ENCODE measurements at places on chromosomes 2 and 18.

GRCh38 chr2:9087121-9087681 lies 83.7 kb upstream of the MBOAT2 start:
- DNase-seq = no peak

DNA sequence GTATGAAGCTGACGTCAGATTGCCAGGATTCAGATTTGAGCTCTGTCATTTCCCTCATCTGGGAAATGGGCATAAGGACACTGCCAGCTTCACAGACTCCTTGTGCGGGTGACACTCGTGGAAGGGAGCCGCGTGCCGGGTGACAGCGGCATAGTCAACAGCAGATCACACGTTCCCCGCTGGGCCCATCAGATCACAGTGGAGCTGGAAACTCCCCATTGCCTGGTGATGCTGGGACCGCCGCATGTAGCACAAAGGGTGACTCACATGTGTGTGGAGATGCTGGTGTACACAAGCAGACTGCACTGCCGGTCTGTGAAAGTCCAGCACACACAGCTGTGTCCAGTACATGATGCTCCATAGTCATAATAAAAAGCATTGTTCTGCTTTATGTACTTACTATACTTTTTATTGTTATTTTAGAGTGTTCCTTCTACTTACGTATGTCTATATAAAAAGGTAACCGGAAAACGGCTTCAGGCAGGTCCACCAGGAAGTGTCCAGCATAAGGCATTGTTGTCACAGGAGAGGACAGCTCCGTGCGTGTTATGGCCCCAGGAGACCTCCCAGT lies 31.8 kb downstream of the SALL3 start:
- DNase-seq = no peak

DNA sequence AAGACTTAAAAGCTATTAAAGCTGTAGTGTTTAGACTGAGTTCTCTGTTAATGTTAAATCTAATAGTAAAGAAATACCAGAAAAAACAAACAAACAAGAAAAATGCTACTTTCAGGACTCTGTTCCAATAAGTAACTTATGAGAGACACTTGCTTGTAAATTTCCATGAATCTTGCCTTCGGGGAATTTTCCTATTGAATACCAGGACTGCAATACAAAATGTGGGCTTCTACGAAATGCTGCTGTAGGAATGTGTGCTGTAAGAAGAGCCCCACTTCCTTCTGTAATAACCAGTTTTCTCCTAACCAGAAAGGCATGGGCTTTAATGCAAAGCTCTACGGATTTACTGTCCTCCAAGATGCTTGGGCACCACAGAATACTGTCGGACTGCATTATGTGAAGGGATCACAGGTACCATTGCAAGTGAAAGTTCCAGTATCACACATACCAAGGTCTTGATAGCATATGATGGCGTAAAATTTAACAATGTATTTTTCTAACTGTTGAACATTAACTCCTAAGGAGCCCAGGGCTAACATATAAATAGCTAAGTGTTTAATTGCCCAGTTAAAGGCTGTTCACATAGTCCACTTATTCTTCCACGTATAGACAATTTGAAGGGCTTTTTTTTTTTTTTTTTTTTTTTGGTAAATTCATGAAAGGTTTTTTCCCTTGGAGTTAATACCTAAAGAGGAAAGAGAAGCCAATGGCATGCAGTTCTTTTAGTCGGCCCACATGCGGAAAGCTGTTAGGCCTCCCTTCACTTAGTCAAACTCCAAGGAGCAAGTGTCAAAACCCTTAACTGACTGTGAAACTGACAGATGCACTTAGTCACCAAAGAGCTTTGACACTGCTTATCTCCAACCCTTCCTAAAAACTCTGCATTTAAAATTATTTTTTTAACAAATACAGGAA lies 564.0 kb upstream of the POU3F3 start:
- DNase-seq = no peak

GRCh38 chr2:207162316-207162715 lies 3.4 kb downstream of the KLF7 start:
- no peak for DNase-seq

DNA sequence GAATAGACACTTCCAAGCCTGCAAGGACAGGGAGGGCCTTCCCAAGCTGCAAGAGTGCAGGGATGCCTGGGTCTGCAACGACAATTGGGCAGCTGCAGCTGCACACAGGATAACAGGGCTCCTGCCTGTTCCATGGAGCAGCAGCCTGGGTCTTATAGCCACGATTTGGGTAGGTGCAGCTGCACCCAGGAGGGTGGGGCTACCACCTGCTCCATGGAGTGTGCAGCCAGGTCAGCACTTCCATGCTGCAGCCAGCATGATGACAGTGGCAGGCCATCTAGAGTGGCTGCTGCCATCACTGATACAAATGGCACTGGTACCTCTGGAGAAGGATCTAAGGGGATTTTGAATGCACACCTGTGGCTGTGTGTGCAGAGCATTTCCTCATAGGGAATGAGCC lies 528.5 kb downstream of the DSC3 start:
- no peak for DNase-seq

DNA sequence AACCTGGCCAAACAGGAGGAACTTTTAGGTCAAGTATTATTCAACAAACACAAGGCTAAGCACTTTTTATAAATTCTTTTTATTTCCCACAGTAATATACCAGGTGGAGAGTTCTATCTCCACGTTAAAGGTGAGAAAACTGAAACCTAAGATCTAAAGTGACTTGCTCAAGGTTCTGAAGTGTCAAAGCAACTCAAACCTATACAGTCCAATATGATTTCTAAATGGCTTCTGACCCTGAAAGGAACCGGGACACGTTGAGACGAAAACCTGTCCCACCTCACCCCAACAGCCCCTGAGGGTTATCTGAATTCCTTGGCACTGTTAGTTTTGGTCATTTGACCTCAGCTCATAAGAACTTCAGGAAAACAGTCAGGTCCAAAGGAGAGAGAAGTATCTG lies 814.5 kb upstream of the LRATD1 start:
- no peak for DNase-seq

GRCh38 chr2:107633580-107634147 lies 193.0 kb upstream of the RGPD4 start:
- DNase-seq = no peak

GRCh38 chr2:165245081-165245793 lies 6.0 kb downstream of the SCN2A start:
- no peak for DNase-seq

- DNase-seq = no peak
Measured at GRCh38 chr2:237126519-237127174, 41.0 kb downstream of the COPS8 start.

DNA sequence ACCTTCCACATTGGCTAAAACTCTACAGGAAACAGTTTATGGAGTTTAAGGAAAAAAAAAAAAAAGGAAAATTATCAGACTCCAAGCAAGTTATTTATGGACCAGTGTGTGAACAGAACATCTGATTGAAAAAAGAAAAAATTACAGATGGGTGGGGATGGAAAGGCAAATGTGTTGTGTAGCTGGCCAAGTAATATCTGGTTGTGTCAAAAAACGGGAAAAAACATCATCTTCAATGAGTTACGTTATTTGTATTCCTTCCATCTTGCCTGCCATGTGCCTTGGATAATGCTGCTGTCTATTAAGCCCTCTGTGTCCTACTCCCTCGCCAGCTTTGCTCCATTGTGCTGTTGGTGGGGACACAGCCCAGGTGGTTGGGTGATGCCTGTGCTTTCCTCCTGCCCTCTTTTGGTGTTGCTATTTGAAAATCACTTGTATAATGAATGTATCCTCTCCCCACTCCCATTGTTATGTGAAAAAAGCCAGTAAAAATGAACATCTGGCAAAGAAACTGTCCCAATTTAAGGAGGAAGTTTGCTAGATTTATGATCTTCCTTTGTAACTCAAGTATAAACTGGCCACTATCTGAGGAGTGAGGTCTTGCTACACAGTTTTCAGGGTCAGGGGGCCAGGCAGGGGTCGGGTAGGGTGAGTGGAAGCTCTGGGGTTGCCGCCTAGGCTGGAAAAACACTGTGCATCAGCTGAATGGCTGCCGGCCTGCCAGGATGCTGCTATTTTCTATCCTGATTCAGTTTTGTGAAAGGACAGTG lies 155.9 kb downstream of the FMNL2 start:
- peak; percentile 76 for DNase-seq

GRCh38 chr2:217392930-217393584 lies 533.2 kb upstream of the TNP1 start:
- no peak for DNase-seq

DNA sequence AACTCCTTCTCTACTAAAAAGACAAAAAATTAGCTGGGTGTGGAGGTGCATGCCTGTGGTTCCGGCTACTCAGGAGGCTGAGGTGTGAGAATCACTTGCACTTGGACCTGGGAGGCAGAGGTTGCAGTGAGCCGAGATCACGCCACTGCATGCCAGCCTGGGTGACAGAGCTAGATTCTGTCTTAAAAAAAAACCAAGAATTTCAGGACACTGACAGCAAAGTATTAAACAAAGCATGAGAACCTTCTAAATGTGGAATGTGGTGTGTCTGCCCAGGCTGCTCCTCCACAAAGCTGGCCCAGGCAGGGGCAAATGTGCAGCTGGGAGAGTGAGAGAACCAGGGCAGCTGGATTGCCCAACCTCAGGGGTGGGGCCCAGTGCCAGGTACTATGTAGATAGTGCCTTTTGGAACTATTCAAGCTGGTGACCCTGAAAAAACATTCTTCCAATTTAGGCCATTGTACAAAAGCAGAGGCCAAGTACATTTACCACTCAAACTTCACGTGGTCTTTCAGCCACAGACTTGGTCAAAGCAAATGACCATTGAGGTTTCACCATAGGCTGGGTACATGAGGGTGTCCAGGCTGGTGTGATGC lies 6.7 kb upstream of the UGT1A5 start:
- DNase-seq = no peak

- no peak for DNase-seq
Measured at GRCh38 chr2:111678161-111678560, 205.8 kb downstream of the ANAPC1 start.

- DNase-seq = no peak
Measured at GRCh38 chr18:42113529-42114191, 158.6 kb downstream of the PIK3C3 start.

- no peak for DNase-seq
Measured at GRCh38 chr2:228678110-228678509, 496.6 kb upstream of the SPHKAP start.

GRCh38 chr18:45525301-45525700 lies 90.0 kb upstream of the SLC14A2 start:
- no peak for DNase-seq

DNA sequence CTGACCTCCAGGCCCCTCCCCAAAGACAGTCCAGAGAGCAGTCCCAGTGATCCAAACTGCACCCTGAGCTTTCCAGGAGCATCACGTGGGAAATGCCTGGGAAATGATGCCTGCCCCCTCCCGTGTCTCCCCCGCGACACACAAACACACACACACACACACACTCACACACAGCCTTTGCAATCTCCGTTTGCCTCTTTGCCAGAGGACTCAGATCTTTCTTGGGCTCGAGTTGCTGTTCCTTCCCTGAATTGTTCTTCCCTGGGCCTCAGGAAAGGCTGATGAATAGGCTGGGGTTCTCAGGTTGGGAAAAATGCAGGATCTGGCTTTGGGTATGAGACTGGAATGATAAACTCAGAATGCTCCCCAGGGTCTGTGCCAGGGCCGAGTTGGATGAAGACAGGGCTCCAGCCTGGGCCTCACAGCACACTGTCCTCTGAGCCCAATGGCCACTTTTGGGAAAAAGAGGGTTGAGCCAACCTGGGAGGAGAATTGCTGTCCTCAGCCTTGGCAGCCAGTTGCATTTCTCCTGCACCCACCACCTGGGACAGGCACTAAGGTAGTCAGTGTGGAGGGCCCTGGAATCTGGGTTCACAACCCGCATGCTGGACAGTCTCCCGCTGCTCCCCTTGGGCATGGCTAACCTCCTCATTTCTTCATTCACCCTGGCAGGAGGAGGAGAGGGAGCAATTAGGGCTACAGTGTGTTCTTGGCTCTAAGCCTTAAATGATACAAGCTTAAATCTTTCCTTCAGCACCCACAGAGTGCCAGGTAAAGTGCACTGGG lies 43.9 kb upstream of the ATP6V1B1 start:
- no peak for DNase-seq

- no peak for DNase-seq
Measured at GRCh38 chr2:40719414-40719813, 267.5 kb upstream of the SLC8A1 start.

DNA sequence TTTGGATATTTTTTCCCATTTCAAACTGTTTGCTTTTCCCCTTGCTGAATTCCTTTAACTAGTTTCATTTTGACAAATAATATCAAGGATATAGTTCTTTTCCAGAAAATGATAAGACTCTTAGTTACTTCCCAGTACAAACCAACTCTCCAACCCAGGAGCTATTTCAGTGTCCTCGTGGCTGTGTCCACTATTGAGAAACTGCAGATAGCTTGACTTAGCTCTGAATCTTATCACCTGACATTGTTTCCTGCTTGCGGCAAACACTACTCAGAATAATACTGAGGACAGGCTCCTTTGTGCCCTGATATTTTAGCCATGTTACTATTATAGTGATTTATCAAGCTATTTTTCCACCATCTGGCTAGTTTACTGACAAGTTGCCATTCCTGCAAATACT lies 74.6 kb downstream of the KLF7 start:
- no peak for DNase-seq

DNA sequence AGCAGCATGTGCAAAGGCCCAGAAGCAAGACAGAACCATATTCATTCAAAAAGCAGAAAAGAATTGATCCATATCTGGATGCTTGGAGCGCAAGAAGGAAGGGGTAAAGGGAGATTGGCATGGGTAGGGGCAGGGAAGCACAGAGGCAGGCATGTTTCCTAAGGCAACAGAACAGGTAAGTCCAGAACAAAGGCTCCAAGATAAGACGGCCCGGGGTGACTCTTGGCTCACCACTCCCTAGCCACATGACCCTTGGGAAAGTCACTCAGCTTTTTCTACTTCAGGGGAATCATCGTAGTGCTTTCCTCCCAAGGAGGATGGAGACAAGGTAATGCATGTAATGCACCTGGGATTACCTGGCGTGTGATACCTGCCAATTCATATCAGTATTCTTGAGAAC lies 37.7 kb upstream of the ST3GAL5 start:
- DNase-seq = no peak

DNA sequence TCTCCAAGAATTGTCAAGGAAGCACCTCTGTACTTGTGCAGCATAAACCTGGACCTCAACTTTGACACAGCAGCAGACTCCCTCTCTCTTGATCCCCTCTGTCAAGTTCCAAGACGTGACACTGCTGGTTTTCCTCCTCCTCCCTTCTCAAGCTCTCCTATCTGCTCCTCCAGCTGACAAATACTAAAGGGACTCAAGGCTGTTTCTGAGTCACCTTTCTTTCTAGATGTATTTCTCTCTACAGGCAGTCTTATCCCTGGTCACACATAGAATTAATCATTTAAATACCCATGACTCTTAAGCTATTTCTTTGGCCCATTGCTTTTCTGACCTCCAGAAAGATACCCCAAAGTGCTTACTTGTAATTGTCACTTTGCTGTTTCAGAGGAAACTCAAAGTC lies 53.5 kb downstream of the SEPTIN10 start:
- DNase-seq = no peak

All from muscle of arm (tissue), 14 donors.